ENCODE measurements at places on chromosomes 16 and 17.

DNA sequence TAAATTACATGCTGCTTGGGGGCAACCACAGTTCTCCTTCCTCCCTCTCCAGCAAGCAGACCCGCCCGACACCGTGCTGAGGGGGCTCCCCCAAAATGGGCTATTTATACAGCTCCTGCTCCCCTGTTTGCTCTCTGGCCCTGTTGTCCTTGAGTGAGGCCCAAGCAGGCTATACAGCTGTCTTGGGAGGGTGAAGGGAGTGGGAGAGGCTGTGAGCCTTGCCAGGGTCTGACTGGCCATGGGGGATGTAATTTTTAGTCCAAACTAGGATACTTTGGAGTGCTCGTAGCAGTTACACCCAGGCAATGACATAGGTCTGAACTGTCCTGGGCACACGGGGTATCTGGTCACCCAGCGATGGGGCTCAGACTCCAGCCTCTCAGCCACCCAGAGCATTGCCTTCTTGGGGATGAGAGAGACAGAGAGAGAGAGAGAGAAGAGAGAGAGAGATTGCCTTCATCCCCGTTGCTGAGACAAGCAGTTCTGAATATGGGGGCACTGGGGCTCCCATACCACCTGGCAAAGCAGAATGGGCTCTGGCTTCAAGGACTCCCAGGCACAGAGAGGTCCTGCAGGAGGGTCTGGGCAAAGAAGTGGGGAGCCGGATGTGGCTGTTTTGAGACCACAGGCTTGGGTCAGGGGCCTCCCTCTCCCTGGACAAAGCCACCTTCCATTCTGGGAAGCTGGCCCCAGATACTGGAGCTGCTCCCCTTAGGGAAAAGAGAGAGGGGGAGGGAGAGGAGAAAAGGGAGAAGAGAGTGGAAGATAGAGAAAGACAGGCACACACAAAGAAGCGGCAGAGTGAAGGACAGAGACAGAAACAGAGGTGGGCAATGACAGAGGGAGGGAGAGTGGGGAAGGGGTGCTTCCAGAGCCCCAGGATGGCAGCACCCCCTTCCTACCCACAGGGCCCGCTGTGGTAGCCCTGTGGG is 10.7 kb upstream of the TMEM92 start:
- DNase-seq, result no peak

- no peak for DNase-seq
Measured at GRCh38 chr16:52496051-52496876, 50.7 kb downstream of the TOX3 start.

- no peak for DNase-seq
Measured at GRCh38 chr16:11277607-11278337, 1.5 kb upstream of the PRM2 start.

DNA sequence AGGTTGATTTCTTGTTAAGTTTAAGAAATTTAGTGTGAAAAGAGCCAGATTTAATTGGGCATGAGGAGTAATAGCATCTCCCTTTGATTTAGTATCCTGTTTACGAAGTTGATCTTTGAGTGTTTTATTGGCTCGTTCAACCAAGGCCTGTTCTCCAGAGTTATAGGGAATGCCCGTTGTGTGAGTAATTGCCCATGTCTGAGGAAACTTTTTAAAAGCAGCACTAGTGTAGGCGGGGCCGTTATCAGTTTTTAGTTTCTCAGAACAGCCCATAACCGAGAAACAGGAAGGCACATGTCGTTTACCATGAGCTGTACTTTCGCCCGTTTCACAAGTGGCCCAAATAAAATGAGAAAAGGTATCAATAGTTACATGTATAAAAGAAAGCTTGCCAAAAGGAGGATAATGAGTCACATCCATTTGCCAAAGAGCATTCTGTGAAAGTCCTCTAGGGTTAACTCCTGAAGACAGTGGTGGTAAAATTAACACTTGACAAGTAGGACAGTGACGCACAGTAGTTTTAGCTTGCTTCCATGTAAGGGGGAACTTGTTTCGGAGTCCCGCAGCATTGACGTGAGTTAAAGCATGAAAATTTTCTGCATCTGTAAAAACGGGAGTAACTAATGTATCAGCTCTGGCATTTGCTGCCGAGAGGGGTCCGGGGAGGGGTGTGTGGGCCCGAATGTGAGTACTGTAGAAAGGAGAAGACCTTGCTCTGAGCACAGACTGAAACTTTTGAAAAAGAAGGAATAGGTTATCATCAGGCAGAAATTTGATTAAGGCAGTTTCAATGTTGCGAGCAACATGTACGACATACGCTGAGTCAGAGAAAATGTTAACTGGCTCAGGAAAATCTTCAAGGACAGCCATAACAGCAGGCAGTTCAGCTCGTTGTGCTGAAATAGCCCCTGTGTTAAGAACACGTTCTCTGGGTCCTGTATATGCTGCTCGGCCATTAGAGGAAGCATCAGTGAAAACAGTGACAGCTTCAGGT is 18.5 kb upstream of the KCTD5 start:
- peak; percentile 57 for DNase-seq

DNA sequence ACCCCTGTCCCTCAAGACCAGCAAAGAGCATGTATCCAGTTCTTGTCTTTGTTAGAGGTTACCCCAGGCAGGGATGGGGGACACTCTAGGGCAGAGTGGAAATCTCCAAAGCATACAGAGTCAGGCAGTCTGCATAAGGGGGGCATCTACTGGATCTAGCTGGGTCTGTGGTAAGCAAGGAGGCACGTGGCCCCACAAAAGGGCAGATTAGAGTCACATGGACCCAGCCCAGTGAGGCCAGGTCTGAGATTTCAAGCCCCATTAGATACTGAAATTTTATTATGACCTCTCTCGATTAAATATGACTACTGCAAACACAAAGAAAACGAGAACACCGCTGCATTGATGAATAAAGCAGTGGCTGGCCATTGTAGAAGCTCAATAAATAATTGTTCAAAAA is 1.6 kb upstream of the GPR139 start:
- DNase-seq, result no peak

GRCh38 chr16:22728167-22728836 is 85.7 kb upstream of the HS3ST2 start:
- DNase-seq, result no peak

DNA sequence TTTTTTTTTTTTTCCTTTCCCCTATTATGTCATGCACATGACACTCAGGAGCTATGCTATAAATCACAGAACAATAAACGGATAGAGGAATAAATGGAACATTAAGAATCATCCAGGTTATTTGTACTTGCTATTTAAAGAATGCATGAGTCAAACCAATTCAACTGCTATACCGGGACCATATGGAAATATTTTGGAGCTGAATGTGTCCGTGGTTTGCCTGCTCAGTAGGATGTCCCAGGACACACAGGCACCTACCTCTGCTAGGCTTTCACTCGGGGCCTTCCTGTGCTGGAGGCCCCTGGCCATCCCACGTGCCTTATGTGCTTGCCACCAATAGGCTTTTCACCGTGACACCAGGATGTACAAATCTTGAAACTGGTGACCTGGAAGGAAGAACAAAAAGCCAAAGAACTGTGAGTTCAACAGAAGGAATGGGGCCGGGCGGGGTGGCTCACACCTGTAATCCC is 15.3 kb upstream of the SEC14L1 start:
- DNase-seq, result no peak

DNA sequence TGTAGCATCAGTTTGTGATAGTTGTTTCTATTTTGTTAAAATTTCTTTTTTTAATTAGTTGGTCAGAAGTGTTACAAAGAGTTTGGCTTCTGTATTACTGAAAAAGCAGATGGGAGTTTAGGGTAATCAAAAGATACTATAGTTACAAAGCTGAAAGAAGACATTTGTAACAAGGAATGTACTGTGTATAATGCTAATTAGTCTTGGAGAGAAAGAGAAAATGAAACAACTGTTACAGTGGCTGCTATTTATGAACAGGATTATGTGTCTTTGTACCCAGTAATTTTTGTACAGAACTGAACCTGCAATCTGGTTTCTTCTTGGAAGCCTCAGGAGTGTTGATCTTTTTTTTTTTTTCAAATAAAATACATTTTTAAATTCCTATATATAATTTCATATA is 14.3 kb downstream of the GDPD1 start:
- no peak for DNase-seq

DNA sequence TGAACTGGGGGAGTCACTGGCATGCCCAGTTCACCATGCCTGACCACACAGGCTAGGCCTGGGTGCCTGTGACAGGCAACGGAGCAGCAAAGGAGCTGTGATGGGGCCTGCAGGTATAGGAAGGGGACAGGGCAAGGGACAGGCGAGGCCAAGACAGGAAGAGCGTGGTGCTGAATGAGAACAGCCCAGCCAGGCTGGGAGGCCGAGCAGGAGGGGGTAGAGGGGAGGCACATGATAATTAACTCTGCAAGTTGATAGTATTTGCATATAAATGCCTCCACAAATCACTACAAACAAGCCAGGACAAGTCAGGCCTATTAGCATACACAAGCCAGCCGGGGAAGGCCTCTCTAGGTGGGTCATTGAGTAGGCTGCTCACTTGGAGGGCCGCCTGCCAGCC is 7.8 kb downstream of the ZFHX3 start:
- DNase-seq, result no peak

- DNase-seq, result no peak
Measured at GRCh38 chr16:13873835-13874438, 46.0 kb upstream of the ERCC4 start.

GRCh38 chr17:44999433-44999832 is 31.3 kb upstream of the C1QL1 start:
- no peak for DNase-seq

DNA sequence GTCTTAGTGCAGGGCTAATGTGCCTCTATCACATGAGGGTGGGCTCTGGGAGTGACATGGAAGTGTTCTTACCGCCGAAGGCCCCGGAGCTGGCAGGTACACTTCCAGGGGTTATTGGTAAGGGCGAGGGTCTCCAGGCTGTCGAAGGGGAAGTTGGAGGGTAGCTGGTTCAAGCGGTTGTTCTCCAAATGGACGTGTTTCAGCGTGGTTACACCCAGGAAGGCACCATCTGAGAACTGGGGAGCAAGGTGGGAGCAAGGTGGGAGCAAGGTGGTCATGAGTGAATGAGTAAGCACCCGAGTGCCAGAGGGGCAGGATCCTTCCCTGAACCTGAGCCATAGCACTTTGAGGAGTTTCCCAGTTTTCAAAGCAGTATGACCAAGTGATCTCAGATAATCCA is 3.0 kb downstream of the CHAD start:
- DNase-seq, result no peak

DNA sequence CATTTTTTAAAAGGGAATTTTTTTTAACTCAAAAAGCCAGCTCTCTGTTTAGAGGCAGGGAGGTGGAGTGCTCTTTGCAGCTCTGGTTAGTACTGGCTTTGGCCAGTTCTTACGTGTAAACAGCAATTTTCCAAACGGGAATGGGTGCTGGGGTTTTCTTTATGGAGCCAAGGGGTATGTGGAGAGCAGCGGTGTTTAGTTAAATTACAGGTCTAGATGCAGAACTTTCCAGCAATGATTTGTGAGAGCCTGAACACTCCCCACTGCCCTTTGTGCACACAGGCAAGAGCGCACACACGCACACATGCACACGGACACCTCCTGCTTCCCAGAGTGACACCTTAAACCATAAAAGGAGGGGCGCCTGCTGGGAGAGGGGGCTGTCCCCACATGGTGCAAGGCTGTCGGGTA is 140.2 kb downstream of the MSI2 start:
- DNase-seq, result no peak

DNA sequence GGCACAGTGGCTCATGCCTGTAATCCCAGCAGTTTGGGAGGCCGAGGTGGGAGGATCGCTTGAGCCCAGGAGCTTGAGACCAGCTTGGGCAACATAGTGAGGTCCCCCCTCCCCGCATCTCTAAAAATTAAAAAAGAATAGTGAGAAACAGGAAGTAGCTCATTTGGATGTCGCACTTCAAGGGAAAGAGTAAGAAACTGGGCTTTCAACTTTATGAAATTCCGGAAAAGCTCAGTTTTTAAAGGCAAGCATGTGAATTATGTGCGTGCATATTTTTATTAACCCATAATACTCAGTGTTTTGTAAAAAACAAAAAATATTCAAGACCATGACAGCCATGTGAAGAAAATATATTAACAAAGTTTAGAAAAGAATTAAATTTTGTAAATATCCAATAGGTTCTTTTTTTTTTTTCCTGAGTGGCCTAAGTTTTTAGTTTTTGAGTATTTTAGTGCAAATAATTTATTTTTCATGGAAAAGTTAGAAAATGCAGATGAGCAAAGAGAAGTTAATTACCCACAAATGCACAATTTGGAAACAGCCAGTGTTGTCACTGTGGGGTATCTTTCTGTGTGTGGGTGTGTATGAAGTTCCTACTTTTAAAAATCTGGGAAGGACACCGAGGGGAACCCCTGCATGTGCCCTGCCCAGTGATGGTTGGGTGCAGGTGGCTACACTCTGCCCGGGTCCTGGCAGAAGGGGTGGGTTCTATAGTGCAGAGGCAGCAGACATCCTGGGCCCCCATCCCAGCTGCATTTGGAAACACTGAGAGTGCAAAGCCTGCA is 40.0 kb downstream of the CIBAR2 start:
- no peak for DNase-seq

GRCh38 chr16:55700961-55701360 is 45.2 kb downstream of the SLC6A2 start:
- DNase-seq, result no peak

Data from activated CD8-positive, alpha-beta memory T cell treated with anti-CD3 and anti-CD28 coated beads, Interleukin-2, amount 50 U/mL, for 48 hours (primary cell).